ENCODE measurements at places on chromosomes 4 and X.

DNA sequence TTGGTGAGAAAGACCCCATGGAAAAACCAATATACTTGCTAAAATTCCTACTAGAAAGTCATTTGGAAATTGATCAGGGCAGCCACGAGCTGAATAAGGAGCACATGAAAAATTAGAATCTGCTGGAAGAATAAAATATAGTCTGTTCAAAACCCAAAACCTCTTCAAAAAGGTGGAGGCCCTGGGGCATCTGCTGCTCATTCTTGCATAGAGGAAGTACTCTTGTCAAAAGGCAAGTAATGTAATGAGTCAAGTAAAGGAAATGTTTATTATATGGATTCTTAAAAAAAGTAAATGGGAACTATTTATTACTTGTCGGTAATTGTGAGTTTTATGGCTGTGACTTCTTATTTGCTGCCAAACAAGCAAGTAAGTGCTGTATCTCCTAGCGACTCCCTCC, 109.5 kb downstream of the GK start:
- no peak for DNase-seq

GRCh38 chrX:87805829-87806490, 288.4 kb downstream of the KLHL4 start:
- DNase-seq = no peak

DNA sequence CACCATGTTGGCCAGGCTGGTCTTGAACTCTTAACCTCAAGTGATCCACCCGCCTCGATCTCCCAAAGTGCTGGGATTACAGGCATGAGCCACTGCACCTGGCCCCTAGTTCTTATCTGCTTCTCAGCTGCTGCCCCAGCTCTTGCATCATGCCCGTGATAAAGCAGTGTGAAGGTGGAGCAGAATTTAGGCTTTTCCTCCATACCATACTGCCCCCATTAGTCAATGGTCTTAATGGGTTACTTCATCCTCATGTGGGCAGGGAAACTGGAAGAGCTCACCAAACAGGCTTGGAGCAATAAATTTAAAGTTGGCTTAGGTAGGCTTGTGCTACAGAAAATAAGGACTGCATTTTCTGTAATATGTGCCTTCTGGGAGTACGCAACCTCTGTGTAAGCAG, 636.9 kb upstream of the BOD1L1 start:
- no peak for DNase-seq

DNA sequence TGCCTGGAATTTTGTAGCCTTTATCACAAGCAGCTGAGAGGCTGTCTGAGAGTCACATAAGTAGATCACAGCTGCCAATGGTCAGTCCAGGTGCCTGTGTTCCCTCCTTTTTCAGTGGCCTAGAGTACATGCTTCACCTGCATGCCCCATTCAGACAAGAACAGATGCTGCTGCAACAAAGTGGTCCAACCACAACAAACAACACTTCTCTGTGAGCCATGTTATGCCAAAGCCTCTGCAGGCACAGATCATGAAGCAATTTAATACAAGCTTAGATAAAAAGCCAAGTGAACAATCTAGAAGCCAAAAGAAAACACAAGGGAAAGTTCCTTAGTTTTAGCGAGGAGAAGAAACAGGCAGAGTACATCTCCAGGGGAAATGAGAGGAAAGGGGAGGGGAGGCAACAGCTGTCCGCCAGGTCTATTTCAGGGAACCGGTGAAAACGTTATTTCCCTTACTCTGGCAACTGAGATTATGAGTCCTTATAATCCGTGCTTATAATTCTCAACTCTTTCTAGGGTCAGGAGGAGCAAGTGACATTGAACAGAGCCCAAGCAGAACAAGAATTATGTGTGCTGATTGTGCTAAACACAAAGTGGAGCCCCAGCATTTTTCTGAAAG, 92.6 kb downstream of the TSPAN5 start:
- DNase-seq = no peak

- no peak for DNase-seq
Observed at GRCh38 chr4:183364025-183364424, 41.8 kb upstream of the CLDN24 start.

DNA sequence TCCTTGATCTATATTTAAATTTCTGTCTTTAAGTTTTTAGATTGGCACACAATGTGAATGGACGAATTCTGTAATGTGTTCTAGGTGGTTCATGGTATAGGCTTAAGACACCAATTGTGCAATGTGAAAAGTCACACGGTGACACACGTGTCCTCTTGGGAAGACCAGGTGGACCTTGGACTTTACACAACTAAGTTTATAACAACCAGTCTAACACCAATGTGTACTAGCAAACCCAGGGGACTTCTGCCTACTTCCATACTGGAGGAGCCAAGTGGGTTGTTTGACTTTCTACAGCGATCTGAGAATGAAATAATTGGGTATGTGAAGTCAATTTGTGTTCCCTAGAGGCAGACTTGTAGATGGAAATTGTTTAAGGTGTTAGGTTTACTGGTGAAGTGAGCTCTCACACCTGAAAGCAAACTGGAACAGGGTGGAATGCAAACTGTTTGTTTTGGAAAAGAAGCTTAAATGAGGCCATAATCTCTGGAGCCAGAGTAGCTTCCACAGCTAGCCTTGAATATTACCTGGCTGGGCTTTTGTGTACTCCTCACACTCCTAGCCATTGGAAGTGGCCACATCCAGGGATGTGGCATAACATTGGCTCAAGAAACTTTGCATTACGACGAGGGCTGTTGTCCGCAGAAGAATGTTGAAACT, 45.9 kb upstream of the WDR1 start:
- DNase-seq = no peak

- DNase-seq = no peak
Observed at GRCh38 chr4:71006203-71006907, 12.9 kb downstream of the DCK start.

GRCh38 chrX:38806875-38807621, 5.8 kb downstream of the MID1IP1 start:
- DNase-seq = no peak

DNA sequence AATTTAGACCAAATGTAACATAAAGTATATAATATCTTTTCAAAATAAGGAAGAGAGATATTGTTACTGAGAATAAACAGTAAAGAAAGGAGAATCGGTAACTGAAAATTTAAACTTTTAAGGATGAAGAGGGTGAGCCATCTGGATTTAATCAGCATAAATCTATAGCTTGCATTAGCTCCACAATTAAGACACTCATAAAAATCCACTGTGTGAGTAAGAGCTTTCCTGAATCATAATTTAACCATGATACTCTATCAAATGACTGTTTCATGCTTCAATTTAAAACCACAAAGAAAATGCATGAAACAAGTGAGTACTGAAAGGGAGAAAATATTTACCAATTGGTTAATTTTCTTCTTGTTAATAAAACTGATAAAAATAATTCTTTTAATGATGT, 951.5 kb upstream of the SLIT2 start:
- no peak for DNase-seq

DNA sequence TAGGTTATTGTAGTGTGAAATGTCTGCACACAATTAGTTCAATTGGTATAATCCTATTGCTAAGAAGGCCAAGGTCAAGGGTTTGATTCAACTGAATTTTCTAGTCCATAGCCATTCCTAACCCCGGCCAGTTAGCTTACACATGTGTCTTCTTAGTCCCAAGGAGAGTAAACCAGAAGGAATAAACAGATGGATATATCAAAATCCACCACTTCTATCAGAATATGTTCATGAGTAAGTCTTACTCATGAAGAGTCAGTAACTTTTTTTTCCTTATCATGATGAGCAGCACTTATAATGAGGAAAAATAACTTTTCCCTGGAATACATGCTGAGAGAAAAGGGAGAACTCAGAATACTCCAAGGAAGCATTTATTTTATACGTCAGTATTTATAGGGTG, 9.5 kb downstream of the HHIP start:
- no peak for DNase-seq

DNA sequence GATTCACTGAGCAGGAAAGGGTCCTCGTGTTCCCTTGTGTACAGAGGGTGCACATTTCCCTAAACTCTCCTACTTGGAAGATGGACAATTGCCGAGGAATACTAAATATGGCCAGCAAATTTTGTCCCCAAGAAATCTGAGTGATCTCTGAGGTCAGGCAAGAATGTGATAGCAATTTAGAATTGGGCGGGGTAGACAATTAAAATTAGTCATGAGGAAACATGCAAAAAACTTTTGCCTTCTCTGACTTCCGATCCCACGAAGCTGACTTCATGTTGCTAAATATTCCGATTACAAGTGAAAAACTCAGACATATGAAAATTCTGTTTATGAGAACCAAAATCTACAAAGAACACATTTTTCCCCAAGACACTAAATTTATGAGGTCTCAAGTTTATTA, 453.9 kb upstream of the ZFP42 start:
- DNase-seq = no peak

DNA sequence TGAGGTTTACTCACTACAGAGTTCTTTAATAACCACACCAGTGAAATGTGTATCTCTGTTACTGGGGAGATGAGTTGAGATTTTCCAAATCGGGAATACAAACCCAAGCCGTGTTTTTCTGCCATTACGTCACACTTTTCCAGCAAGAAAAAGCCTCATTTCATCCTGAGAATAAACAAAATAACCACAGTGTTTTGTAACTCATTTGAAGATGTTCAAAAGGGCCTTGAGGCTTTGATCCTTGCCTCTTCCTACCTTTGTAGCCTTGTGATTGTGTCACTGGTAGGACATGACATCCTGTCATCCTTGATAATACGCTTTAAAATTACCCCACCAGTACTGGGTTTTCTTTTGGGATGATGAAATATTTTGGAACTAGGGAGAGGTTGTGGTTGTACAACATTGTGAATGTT, 2.9 kb downstream of the USP11 start:
- no peak for DNase-seq

- no peak for DNase-seq
Observed at GRCh38 chr4:67141586-67141985, 403.7 kb downstream of the CENPC start.

DNA sequence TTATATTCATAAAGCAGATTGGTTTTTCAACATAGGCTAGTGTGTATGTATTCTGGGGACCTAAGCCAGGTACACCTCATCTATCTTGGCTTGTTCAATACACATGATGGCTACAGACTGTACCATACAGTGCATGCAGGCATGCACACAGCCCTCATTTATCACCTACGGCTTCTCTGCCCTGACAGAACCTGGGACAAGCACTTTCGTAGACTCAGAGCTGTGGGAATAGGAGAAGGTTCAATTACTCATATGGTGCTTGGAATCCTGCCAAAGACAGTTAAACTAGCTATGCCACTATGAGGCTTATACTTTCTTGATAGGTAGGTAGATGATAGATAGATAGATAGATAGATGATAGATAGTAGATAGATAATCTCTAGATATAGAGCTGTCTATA, 457.2 kb downstream of the GALNTL6 start:
- no peak for DNase-seq

- no peak for DNase-seq
Observed at GRCh38 chr4:524196-524595, 25.2 kb downstream of the PIGG start.

DNA sequence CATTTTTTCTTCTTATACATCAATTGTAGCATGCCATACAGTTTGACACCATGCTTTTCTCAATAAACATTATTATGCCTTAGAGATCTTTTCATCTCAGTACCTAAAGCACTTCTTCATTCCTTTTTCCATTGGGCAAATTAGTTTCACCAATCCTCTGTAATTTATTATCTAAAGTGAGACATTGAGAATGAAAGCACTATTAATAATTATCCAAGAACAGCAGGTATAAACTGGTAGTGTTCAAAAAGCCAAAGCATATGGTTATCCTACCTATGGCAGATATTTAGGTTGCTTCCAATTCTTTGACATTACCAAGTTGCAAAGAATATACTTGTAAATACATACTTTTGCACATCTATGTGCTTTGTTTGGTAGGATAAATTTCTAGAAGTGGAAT, 15.6 kb downstream of the LAMTOR3 start:
- DNase-seq = no peak

DNA sequence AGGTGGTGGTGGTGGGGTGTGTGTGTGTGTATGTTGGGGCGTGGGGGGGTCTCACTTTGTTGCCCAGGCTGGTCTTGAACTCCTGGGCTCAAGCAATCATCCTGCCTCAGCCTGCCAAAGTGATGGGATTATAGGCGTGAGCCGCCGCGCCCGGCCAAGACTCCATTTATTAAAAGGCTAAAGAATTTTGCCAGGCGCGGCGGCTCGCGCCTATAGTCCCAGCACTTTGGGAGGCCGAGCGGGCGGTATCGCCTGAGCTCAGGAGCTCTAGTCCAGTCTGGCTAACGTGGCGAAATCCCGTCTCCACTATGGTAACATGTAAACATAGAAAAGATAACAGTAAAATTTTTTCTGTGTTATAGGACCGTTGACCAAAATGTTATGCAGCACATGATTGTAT, 3.7 kb upstream of the UBA1 start:
- DNase-seq = no peak

DNA sequence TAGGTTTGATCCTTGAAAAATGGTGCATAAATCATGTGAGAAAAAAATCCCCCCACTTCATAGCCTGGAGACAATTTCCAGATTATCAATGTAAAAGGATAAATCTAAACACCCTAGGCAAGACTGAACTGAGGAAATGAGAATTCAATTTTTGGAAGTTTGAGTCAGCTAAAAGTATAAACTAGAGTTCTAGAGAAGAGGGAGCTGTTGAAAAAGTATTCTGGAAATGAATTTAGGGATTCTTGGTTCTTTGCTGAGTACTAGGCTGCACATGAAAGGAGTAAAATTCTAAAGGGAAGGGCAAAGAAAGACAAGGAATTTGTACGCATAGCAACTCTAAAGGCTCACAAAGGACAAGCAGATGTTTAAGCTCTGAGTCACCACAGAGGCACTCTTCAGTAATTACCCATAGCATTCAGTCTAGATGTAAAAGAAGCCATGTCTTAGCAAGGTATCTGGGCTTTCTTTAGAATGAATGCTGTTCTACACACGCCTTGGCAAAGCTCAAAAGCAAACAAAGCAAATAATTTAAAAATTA, 896.5 kb downstream of the PDHA2 start:
- DNase-seq = peak; percentile 5

DNA sequence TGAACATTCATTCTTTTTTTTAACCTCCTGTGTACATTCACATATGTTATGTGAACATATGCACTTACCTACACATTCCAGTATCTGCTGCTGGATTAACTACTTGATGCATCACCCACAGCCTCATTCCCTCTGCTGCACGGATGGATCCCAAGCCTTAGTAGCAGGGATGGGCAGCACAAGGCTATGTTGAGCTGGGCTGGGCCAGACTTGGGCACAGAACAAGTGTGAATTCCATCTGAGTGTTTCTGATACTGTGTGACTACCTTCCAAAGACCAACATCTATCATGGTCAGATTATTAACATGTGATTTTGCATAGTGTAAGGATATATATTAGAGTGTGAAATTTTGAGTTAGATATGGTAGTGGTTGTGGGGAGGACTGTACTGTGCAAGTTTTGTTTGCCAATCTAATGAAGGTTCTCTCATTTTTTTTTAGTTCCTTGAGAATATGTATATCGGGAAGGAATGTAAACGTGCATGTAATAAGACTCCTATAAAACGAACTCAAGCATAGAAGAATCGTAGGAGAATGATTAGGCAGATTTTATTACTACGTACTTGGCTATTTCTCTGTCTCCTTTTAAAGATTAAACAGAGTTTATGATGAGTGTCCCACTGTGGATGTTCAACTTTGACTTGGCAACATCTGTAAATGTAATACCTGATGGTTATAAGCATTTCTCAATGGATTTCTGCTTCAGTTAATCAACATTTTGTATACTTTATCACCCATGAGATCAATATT, 23.4 kb upstream of the STBD1 start:
- DNase-seq = no peak

- DNase-seq = no peak
Observed at GRCh38 chrX:106897259-106897658, 5.9 kb downstream of the RIPPLY1 start.
